Tibial artery (tissue), 4 donors: ENCODE measurements at places on chromosomes 6 and 20.

DNA sequence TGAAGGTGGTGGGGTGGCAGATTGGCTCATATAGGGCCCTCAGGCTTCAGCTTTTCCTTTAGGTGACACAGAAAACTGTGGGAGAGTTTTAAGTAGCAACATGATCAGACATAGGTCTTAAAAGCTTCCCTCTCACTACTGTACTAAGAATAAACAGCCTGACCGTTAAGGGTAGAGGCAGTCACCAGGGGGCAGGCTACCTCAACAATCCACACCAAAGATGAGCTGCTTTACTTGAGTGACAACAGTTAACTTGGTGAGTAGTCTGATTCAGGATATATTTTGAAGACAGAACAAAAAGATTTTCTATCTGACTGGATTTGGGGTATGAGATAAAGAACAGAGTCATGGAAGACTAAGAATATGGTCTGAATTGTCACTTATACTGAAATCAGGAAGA is 193.1 kb upstream of the SHLD1 start:
- DNase-seq: no peak

DNA sequence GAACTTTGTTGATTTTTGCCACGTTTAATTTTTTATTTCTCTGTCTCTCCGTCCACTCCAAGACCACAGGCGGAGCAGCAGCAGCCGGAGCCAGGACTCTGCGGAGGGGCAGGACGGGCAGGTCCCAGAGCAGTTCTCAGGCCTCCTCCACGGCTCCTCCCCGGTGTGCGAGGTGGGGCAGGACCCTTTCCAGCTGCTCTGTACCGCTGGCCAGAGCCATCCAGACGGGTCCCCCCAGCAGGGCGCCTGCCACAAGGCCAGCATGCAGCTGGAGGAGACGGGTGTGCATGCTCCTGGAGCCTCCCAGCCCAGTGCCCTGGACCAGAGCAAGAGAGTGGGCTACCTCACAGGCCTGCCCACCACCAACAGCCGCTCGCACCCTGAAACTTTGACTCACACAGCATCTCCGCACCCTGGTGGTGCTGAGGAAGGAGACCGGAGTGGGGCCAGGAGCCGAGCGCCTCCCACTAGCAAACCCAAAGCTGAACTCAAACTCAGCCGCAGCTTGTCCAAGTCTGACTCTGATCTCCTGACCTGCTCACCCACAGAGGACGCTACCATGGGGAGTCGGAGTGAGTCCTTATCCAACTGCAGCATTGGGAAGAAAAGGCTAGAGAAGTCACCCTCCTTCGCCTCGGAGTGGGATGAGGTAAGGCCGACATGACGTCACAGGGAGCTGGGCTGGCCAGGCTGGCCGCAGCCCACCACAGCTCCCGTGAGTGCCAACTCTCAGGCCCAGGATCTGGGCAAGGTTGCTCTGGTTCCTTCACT is 123.5 kb downstream of the TCP11 start:
- DNase-seq: peak; percentile 81

- DNase-seq: no peak
Measured at GRCh38 chr6:55955684-55956083, 80.3 kb upstream of the BMP5 start.

GRCh38 chr6:43183441-43183840 is 1.4 kb downstream of the CUL9 start:
- DNase-seq: no peak

- DNase-seq: no peak
Measured at GRCh38 chr20:4132956-4133355, 117.6 kb upstream of the RNF24 start.

- no peak for DNase-seq
Measured at GRCh38 chr6:42338744-42339222, 112.9 kb downstream of the TRERF1 start.

- DNase-seq: no peak
Measured at GRCh38 chr20:38601216-38602184, at the start of gene ARHGAP40. Gene ARHGAP40 (plus strand): TSS chr20:38601809.

- DNase-seq: no peak
Measured at GRCh38 chr20:61621035-61621730, 369.1 kb downstream of the CDH4 start.

GRCh38 chr6:17640477-17640917 is 40.4 kb downstream of the FAM8A1 start:
- DNase-seq: no peak
